Kidney (tissue), 22 donors: ENCODE measurements at places on chromosomes 11 and 22. TPM values are rescaled to one million over a fixed set of nuclear protein-coding genes. Genes with fewer than 3 reads are reported as not detected.

DNA sequence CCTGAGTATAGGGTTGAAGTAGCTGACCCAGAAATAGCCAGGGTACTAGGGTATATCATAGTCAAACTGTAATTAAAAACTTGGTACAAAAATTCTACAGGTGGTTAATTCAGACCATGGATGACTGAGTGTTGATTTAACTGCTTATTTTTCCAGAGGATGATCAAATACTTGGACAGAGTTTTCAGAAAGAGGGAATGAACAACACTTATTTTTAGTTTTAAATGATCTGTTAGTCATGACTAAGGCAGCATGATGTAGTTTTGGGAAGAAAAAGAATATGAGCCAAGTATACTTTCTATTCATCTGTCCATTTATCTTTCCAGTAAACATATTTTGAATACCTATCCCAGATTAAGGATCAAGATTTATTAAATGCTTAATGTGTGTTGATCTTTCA is 19.8 kb upstream of the CCDC89 start:
- DNase-seq, result no peak

DNA sequence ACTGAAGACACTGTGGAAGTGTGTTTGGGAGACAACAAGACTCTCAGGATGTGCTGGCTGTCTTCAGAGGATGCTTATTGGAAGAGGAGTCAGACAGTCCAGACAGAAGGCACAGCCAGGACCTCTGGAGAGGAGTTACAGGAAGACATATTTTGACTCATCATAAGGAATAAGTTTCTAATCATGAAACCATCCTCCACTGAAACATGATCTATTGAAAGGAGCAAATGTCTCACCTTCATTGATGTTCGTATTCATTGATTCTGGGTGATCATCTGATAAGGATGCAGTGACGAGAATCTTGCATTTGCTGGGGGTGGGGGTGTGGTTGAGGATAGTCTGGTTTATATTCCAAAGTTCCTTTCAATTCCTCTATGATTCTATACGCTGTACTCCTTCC is 2.5 kb upstream of the CXCR5 start:
- DNase-seq, result no peak

GRCh38 chr11:109972939-109973338 is 120.3 kb upstream of the ZC3H12C start:
- DNase-seq, result no peak

DNA sequence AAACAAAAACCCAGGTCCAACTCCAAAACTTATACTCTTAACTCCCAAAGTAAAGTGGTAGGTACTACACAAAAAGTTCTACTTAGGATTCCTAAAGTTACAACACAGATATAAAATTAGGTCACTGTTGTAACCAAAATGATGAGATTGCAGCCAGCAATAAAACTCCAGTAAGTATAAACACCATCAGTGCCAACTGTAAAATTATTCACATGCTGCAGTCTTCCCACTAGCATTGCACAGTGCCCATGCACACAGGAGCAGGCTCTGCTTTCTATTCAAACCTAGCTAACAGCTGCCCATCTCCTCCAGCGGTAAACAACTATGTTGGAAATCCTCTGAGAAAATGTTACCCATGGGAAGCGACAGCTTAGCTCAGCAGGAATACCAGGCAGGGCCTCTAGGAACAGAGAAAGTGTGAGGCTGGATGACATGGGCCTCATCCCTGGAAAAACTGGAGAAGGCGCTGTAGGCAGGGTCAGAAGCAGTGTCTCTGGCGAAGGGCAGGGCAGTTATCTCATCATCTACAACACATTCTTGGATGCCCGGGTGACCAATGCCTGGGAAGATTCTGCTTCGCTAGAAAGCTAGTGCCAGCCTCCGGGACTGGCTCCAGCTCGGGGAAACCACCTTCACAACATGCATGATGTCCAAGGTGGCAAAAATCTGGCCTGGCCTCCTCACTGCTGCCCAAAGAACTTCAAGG is 9.1 kb downstream of the CPT1A start:
- DNase-seq, result no peak

GRCh38 chr11:32225571-32226285 is 134.9 kb downstream of the RCN1 start:
- no peak for DNase-seq

DNA sequence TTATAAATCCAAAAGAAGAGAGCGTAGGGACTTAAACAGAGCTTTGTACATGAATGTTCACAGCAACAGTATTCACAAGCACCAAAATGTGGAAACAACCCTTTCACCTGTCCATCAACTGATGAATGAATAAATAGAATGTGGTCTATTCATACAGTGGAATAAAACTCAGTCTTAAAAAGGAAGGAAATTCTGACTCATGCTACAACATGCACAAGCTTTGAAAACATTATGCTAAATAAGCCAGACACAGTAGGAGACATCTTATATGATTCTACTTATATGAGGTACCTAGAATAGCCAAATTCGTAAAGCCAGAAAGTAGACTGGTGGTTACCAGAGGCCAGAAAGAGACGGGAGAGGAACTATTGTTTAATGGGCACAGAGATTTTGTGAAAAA is 74.3 kb downstream of the SHANK2 start:
- DNase-seq, result no peak

- DNase-seq, result no peak
Observed at GRCh38 chr11:59012398-59013265, 73.3 kb downstream of the GLYATL1 start.

DNA sequence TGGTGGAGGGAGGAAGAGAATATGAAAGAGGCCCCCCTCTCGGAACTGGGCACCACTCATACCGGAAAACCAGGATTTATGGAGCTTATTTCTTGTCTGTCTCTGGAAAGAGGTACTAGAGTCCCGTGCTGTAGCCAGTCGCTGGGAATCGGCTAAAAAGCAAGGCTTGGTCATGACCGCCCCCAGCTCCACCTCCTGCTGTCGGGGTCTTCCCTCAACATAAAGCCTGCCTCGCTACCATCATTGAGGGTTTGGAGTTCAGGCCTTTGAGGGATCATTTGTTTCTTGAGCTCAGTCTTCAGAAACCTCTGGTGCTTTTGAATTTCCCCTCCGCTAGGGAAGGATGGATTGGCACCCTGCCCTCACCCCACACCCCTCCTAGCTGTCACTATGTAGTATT is 97.1 kb downstream of the TSPAN18 start:
- DNase-seq, result no peak

DNA sequence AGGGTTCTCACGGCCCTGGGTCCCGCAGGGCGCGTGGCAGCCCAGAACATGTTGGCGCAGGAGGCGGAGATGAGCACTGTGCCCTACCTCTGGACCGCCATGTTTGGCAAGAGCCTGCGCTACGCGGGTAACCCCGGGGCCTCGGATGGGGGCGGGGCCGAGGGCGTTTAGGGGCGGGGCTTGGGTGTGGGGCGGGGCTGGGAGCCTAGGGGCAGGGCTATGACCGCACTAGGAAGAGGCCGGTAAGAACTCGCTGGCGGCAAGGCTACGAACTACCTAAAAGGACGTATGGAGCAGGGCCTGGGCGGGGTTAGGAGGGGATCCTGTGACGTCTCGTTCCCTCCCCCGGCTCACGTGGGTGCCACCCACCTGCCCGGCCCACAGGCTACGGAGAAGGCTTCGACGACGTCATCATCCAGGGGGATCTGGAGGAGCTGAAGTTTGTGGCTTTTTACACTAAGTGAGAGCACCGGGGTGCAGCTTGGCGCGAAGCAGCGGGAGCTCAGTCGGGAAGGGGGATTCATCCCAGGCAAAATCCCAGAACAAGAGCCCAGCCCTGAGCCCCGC is 2.8 kb upstream of the LZTR1 start:
- DNase-seq, result peak; percentile 89

GRCh38 chr11:78420796-78421209 is 3.2 kb upstream of the GAB2 start:
- DNase-seq, result peak; percentile 82

DNA sequence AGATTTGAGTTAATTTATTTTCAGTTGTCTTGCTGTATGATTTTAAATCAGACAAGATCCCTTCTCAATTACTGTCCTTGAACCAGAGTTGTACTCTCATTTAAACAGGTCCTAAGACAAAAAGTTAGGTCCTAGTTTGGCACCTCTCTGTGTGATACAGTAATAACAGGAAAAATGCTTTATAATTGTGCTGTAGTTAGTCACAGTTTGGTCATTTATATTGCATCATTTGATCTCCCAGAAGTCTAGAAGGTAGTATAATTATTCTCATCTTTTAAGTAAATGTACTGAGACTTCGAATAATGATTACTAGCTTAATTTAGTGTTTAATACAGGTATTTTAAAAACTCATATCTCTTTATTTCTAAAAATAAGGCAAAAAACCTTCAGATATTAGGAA is 18.1 kb upstream of the LUZP2 start:
- DNase-seq, result no peak

DNA sequence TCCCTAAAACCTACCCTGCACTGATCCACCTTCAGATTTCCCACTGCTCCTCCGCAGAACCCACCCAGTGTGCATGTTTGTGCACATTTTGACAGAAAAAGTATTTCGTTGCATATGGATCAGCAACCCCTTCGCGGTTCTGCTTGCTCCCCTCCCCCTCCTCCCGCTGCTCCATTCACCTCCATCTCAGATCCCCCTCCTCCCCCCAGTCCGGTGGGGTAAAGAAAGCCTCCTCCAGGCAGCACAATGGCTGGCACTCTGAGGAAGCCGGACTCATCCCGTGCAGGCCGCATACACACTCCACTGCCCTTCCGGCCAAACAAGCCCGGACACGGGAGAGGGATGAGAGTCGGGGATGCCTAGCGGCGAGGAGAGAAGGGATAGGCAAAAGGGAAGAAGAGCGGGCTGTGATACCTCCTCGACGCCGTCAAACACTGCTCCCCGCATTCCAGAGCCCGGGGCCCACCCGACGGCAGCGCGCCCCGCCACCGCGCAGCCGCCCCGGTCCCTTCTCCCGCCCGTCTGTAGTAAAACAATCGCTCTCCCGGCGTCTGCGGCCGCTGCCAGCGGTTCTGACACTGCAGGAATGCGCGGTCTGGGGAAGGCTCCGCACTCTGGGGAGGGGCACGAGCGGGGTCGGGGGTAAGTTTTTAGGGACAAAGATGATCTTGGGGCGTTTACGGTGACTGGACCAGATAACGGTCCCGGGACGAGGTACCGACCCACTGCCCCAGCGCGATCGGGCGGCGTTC is 915 bp downstream of the FEZ1 start:
- peak; percentile 65 for DNase-seq

DNA sequence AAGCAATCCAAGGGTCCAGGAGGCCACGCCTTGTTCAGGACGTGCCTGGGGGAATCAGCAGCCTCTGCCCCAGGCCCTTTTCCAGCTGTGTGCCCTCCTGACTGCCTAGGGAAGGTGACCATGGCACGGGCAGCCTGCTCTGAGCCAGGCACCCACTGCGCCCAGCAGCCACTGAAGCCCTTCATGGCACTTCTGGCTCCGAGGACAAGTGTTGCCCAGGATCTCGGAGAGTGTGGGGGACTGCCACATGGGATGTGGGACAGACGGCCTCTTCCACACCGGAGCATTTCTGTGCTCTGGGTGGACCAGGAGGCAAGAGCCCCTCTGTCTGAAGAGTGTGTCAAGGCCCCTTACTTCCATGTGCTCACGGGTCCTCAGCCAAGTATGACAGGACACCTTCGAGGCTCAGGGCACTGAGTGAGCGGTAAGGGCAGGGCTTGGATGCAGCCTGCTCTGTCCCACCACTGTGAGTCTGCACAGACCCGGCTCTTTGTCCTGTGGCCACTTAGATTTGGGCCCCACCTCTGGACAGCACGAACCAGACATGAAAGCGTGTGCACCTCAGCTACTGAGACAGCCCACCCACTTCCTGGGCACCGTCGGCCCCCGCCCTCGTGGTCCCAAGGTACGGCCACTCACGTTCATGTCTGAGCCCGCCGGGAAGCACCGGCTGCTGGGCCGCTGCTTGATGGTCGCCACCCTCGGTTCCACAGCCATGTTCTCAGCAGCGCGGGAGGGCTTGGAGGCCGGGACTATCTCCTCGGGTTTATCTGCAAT is 93.6 kb downstream of the CTTN start:
- DNase-seq, result peak; percentile 73

GRCh38 chr11:124807660-124808270 is 7.6 kb upstream of the MSANTD2 start:
- DNase-seq, result no peak

- DNase-seq, result peak; percentile 43
Observed at GRCh38 chr22:46329616-46330015, 5.9 kb upstream of the TRMU start.

DNA sequence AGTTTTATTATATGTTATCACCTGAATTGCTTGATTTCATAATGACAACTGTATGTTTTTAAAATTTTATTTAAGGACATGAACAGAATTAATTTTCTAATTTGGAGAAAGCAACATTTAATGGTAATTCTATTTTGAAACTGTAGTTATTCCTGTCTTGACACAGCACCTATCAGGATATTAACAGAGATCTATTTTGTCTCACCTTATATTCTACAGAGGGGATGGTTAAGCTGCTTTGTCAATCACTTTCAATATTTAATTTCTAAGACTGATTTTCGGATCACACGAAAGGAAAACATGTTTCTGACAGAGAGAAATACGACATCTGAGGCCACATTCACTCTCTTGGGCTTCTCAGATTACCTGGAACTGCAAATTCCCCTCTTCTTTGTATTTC is at the start of gene OR5D16:
OR5D16 (plus strand) TSS at position 301 of the 400 bp plus-strand sequence; CDS start at position 301, 0 bp downstream.
- DNase-seq, result no peak

DNA sequence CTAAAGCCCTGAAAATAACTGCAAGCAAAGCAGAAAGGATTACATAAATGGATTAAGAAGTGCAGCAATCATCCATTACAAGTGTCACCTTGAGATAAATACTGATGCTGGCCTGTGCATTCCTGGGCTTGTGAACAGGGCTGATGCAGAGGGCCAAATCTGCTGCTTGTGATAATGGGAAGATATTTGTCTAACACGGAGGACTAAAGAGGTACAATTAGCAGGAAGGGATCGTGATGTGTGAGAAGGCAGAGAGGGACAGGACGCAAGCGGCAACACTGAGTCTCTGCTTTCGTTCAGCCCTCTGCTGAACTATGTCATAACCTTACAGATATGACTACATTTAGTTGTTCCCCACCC is 107.7 kb upstream of the DDI1 start:
- DNase-seq, result no peak

DNA sequence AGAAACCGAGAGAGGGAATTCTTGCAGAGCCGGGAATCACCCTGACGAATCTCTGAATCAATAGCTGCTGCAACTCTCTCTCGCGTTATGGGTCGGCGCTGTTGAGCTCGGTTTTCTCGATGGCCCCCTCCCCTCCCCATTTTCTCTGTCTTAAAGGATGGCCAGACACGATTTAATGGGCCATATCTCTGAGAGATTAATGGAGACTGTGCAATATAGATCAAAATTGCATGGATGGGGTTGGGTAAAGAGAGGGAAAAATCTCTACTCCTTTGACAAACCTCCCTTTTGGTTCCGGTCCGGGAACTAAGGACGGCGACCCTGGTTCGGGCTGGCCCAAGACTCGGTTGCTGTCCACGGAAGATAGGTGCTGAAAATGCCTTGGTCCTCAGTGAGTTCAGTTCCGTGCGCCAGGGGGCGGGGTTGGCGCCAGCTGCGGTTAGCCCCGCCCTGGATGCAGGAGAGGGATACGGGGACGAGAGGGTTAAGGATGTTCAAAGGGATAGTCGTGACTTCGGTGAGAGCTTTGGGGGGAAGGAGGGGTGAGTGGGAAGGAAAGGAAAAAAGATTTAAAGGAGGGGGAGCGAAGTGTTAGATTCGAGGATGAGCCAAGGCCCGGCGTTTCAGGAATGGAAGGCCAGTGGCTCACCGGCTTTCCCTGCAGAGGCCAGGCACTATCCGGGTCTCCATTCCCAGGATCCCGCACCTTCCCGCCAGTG is 103.6 kb upstream of the HSD17B12 start:
- peak; percentile 75 for DNase-seq

- no peak for DNase-seq
Observed at GRCh38 chr22:38240734-38241252, 32.0 kb downstream of the TMEM184B start.

The OR52E8 gene
- total RNA-seq, result 0.25 TPM

The TESMIN gene
- total RNA-seq, result 8.7 TPM

The ADORA2A gene
- 6.9 TPM for total RNA-seq

The TMEM86A gene
- total RNA-seq, result 7.4 TPM
